ENCODE measurements at places on chromosomes 7 and 10.

- DNase-seq: no peak
Observed at GRCh38 chr7:57414852-57415251, 35.1 kb upstream of the ZNF716 start.

GRCh38 chr7:69162931-69163670, 435.2 kb upstream of the AUTS2 start:
- DNase-seq: no peak

DNA sequence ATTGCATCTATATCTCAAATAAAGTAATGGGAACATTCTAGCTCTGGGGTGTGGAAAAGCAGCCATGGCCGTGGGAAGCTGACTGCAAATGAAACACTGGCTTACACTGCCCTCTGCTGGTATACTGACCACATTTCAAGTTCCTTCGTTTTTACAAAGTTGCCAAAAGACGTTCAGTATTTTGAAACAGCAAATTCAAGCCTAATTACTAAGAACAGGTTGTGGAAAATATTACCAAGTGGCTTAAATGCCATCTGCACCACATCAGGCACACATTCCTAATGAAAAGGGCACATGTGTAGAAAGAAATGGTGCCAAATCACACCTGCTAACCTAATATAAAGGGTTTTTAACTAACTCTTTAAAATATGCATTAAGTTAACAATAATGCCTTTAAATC, 83.9 kb downstream of the JAZF1 start:
- DNase-seq: no peak

DNA sequence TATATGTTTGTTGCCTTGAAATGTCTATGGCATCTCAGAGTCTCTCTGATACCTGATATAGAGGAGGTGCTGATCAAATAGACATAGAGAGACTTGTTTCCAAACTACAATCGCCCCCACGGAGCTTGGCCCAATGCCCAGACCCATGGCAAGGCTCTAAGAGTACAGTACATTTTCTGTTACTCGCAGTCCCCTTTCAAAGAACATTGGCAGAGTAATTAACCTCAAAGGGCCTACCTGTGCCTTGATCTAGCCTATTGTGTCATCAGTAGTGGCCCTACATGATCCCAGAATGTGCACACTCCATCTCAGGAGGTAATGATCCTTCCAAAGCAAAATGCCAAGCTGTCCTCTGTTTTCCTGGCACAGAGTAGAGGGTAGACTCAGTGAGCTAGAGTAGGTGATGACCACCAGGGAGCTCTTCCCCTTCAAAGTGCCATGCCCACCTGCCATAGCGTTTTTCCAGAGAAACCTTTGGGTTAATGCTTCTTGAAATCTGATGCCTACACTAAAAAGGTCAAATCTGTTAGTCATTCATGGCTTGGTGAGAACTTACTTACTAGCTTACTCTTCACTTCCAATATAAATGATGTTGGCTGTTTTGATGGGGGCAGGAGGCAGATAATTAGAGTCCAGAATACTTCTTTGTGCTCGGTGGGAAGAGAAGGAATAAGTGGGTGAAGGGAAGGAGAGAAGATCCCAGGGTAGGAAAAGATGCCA, 41.2 kb upstream of the ACSL5 start:
- no peak for DNase-seq

DNA sequence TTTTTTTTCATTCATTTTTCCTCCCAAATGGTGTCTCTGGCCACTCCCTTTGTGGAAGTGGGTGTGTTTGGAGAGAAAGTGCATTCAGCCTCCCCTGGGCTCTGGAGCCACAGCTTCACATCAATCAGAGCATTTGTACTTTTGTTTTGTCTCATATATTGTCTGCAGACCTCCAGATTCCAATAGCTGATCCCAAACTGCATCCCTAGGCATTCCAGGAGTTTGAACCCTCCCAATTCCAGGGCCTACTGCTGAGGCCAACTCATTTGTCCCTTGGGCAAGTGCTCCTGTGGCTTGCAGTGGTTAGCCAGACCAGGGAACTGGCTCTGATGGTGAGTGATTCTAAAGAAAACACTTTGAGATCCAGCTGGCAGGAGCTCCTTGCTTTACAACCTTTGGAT, 163.3 kb downstream of the IPMK start:
- DNase-seq: no peak

DNA sequence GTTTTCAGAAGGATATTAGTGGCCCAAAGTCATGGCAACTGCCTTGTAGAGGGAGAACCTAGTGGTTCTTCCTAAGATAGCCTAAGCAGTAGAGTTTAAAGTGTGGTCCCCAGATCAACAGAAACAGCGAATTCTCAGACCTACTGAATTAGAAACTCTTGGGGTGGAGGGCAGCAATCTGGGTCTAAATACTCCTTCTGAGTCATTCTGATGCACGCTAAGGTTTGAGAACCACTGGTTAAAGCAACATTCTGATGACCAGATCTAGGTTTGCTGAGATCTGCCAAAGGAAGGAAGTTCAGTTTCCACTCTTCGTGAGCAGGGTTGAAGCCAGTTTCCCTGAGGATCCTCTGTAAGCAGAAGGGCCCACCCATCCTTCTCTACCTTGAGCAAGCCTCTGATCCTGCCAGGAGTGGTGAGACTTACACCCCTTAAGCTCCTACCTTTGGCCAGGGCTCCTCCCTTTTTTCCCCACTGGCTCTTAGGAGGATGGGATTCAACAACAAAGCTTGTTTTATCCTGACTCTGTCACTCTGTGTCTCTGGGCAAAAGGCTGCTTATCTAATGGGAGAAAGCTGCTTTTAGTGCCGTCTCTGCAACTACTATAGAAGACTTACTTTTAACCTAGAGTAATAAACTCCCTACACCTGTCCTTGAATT, 26.8 kb upstream of the TRUB1 start:
- DNase-seq: no peak

DNA sequence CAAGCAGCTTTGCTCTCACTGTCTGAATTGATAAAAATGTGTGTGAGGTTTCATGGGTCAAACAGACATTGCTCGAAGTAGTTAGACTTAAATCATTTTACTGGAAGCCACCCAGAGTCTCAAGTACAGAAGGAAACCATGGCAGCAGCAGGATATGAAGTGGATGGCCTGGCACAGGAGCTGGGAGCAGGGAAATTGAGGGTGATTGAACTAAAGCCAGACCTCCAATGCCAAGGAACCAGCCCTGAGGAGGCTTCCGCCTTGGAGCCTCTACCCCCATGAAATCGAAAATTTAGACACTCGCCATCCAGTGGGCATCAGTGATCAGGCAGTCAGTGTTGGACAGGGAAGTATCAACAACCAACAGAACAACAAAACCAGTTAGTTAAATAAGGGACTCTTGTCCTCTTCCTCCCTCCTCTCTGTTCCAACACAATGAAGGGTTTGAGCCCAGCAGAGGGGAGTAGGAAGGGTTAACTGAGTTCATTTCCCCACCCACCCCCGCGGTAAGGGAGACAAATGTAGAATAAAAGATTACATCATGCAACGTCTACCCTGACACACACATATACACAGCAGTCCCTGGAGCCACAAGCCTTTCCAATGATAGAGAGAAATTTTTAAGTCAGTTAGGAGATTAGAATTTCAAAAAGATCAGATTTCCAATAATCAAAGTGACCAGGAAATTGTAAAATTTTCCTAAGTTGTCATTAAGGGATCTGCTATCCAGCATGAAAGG, 156.3 kb downstream of the SLC16A9 start:
- no peak for DNase-seq

DNA sequence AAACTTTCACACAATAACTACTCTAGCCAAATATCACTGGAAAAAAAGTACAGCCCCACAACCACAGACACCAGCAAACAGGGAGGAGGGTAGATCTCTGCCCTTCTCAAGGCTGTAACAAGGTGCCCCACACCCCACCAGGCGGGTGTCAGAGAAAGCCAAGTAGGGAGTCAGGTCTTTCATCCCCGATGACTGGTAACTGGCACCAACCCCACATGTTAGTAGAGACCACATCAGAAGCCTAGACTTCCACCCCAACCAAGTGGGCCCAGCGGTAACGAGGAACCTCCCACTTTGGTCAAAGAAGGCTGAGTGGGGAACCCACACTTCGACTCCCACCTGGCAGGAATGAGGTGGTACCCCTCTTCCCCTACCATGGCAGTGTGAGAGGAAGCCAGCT, 16.4 kb upstream of the RUFY2 start:
- no peak for DNase-seq

DNA sequence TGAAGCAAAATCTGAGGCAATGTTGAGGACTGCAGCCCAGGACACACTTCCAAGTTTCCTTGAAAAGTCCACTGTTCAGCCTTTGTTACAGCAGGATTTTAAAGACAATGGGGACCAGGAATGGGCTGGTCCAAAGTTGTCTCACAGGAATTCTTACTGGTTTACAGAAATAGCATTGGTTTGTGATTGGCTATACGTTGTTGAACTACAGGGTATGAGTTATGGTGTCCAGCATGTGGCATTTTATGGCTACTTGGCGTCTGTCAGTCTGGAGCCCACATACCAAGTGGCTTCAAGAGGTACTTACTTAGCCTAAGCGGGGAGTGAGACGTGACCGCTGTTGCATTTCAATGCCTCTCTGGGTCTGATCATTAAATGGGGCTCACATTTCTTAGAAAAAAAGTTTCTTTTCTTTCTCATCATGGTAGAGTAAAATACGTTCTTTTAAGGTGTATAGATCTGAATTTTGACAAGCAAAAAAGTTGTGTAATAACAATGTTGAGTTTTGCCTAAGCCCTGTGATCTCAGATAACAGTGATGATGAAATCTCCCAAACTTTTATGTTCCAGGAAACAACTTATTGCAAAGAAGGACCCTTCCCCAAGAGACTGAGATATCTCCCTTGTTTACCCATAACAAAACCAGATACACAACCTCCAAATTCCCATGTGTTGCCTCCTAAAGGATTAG, 100.0 kb upstream of the TRIM24 start:
- DNase-seq: no peak

DNA sequence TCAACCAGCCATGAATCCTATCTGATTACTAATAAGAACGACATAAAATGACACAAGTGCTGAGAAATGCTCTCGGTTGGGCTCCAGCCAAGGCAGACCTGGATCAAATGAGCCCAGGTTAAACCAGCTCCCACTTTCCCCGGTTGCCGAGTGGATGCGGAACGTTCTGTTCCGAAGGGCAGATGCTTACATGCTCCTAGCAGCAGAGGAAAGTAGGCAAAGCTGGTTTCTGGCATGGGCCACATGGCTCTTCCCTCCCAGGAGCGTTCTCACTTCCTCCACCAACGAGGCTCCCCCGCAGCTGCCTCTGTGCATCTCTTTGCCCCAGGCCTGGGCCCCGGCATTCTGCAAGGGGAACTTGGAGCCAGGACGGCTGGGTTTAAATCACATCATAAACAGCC, 61.8 kb upstream of the SDK1 start:
- no peak for DNase-seq

GRCh38 chr10:43878386-43878785, 229.7 kb upstream of the ZNF32 start:
- DNase-seq: no peak

GRCh38 chr10:63467841-63468240, 2.1 kb upstream of the JMJD1C start:
- no peak for DNase-seq

DNA sequence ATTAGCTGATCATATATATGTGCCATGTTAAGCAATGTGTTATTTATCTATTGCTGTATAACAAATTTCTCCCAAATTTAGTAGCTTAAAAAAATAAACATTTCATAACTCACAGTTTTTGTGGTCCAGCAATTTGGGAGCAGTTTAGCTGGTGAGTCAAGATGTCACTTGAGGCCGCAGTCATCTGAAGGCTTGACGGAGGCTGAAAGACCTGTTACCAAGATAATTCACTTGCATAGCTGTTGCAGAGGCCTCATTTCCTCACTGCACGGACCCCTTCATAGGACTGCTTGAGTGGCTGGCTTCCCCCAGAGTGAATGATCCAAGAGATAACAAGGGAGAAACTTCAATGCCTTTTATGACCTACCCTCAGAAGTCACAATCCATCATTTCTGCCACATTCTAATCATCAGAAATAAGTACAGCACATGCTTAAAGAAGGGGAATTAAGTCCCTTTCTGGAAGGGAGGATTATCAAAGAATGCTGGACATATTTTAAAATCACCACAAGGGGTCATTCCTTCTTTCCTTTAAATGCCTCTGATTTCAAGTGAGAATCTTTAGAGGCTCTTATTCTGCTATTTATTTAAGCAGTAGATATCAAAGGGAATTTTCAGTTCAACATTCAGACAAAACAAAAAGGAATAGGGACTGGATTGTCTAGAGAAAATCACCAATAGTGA, 10.5 kb upstream of the SRPK2 start:
- DNase-seq: no peak

- DNase-seq: peak; percentile 23
Observed at GRCh38 chr10:59808896-59809643, 55.8 kb upstream of the MRLN start.

DNA sequence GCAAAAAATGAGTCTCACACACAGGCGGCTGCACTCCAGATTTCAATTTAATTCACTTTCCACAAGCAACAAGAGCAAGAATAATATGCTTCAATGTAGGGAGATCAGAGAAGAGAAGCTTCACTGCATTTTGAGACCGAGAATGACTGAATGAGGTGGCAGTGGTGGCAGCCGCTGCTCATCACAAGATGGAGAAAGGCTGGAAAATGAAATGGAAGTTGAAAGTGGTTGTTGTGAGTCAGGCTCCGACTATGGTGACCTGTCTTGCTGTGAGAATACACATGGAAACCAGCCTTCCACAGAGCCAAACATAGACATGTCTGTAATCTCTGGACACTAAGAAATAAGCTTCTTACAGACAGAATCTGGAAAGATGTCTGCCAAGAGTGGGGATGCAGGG, 499.6 kb upstream of the LRRN3 start:
- DNase-seq: no peak

GRCh38 chr10:113648478-113648877, 15.4 kb downstream of the NRAP start:
- no peak for DNase-seq

GRCh38 chr7:107234436-107234835, 65.6 kb downstream of the HBP1 start:
- no peak for DNase-seq

DNA sequence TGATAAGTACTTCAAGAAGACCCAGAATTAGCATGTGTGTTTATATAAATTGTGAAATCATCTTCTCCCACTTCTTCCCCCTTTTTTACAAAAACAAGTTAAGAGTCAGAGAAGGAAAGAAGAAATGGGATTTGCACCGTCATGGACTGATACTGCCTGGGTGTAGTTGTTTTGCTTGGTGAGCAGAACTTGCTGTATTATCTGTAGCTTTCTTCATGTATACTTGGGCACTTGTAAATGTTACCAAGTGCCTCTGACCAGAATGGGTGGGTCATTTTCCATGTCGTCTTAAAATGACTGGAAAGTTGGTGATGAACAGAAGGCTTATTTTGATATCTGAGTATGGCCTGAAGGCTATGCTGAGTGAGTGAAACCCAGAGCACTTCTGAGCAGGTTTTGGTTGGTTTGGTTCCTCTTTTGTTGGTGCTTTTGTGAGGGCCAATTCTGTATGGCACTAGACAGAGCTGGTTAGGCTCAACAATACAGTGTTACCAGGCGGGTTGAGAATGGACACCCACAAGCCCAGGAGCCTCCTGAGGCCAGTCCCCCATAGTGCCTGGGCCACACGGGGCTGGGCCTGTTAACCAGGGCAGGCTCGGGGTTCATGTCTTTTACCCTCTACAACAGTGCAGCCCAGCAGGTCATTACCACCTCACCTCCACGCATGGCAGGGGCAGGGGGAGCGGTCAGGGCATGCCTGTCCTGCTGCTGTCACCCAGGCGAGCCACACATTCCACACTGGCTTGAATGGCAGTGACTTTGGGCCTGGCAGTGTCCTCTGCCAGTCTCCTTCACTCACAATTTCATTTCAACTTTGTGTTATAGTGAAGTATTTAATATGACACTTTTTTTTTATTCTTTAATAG, 115.1 kb downstream of the CCNY start:
- DNase-seq: no peak

GRCh38 chr7:75689246-75690099, 49.3 kb downstream of the HIP1 start:
- no peak for DNase-seq

All from stimulated activated CD8-positive, alpha-beta memory T cell treated with anti-CD3 and anti-CD28 coated beads, Interleukin-2, amount 100 ng/mL, for 1 hour (primary cell).